ENCODE measurements at places on chromosomes 4 and X.

DNA sequence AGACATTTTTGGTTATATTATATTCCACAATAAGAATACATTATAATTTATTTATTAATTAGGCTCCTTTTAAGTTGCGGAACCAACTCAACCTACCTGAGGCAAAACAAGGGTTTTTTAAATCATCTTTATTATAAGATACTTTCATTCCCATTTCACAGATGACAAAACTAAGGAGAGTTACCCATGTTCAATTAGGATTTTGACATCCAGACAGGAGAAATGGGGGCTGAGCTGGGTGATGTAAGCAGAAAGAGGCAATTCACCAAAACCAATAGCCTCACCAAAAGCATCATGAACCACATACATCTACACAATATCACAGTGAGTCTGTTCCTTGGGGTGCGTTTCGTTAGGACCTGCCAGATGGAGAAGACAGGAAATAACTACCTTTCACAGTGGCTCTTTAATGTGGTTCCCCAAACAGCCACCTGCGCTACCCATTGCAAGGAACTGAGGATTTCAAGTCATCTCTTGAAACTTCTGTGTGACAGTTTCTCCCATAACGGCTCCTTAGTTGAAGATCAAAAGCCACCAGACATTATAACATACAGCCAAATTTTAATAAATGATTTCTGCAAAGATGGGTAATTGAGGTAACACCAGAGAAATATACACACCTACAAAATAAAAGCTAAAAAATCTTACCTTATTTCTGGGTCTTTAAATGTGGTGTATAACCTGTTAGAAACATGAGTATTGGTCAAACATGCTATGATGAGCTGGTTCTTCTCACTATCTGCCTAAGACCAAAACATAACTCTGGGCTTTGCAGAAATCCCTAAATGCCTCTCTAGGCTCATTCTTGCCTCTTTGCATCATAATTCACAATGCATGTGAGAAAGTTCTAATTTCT is 190.6 kb upstream of the LEF1 start:
- no peak for DNase-seq

DNA sequence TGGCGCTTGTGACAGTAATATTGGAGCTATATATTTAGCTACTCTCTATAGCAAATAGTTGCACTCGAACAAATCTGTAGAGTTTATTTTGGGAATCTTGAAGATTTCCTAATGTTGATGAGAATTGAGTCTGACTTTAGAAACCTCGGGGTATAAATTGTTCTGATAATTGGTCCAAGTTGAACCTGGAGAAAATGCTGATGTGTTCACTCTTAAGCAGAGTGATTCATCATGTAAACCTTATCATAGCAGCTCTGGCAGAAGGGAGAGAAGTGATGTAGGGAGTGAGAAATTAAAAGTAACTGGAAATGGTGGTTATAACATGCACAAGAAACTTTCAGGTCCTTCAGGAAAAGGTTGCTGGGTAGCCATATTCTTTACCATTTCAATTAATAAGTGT is 16.4 kb upstream of the SLC4A4 start:
- no peak for DNase-seq

DNA sequence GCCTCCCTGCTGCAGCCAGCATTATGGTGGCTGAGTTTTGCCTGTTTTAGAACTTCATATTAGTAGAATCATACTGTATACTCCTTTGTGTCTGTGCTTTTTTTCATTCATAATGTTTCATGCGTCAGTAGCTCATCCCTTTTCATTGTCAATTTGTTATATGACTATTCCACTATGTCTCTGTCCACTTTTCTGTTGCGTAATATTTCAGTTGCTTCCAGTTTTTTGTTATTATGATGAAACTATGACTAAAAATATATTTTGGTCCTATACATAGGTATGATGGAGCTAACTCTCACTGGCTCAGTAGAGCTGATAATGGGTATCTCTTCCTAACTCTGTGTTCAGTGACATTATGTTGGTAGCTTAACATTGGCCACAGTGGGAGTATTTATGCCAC is 48.3 kb downstream of the DMP1 start:
- no peak for DNase-seq

GRCh38 chr4:113435893-113436292 is 325.6 kb downstream of the CAMK2D start:
- DNase-seq: no peak

DNA sequence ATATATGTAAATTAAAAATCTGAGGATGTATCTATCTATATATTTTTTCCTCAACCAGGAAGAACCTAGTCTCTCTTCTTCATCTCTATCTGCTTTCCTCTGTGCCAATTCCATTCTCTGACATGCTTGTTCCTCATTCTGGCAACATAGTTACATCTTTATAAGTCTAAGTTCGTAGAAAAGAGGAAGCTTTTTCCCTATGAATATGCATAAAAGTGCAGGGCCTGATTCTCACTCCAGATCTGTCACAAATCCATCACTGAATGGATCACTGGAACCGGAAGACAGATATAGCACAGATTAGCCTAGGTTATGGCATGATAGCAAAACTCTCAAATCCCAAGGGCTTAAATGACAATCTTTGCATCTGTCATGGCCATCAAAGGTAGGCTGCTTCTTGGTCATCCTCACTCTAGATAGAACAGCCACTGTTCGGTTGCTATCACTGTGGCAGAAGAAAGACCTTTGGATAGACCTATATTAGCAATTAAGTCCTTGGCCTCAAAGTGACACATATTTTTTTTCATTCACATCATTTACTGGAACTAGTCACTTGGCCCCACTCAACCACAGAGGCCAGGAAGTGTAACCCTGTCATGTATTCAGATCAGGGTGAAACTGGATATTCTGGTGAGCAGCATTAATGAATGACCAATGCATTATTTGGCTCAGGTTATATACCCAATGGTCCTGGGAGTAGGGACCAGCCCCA is 22.2 kb downstream of the DTHD1 start:
- DNase-seq: peak; percentile 50

GRCh38 chr4:110474481-110474880 is 1.5 kb upstream of the ENPEP start:
- no peak for DNase-seq

DNA sequence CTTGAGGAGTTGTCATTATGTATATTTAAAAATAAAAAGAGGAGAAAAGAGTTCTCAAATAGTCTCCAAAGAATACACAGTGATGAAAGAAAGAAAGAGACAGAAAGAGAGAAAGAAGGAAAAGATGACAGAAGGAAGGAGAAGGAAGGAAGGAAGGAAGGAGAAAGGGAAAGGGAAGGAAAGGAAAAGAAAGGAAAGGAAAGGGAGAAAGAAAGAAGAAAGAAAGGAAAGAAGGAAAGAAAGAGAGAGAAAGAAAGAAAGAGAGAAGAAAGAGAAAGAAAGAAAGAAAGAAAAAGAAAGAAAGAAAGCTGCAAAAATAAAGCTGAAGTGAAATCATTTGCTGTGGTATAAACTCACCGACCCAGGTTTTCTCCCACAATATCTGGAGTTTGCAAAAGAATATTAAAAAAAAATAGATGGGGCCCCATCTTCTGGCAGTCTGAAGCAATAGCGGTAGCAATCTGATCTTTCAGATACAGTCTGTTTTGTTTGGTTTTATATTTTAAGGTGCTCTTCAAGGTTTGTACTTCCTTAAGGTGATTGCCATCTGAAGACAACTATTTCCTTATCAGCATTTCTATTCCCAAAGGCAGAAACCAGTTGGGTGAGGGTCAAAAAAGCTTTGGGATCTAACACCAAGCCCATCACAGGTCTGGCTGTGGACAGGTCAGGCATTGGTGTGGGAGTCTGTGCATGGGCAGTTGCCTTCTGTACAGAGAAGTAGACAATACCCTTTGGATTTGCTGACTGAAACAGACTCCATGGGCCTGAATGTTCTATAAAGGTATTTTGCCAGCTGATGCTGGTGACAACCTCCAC is 160.4 kb downstream of the CPEB2 start:
- no peak for DNase-seq

GRCh38 chr4:25913056-25913850 is 767 bp upstream of the SMIM20 start:
- DNase-seq: no peak

DNA sequence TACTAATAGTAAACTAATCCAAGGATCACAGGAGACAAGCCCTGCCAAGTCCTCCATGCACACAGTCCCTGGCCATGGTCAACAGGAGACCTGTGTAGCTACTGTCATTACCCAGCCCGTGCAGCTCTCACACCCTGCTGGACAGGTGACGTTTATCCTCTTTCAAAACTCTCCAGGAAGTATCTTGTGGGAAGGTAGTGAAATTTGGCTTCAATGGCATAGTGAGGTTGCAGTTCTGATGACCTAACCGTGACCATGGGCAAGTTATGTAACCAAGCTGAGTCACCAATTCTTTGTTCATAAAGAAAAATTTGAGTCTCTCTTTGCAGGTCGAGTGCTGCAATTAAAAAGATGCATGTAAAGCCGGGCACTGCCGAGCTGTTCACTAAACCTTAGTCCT is 11.3 kb upstream of the SLC2A9 start:
- DNase-seq: no peak

- DNase-seq: no peak
Observed at GRCh38 chr4:162201673-162202072, 37.9 kb upstream of the FSTL5 start.

- no peak for DNase-seq
Observed at GRCh38 chr4:15547392-15547791, 77.7 kb downstream of the CC2D2A start.

DNA sequence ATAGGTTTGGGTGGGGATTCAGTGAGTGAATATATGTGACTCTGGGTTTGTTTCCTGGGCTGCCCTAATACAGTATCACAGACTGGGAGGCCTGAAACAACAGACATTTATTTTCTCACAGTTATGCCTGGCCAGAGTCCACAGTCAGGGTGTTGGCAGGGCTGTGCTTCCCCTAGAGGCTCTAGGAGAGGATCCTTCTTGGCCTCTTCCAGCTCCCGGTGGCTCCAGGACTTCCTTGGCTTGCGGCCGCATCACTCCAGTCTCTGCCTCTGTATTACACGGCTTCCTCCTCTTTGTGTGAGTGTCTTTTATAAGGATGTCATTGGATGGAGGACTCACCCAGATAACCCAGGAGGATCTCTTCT is 5.2 kb upstream of the JAKMIP1 start:
- DNase-seq: no peak

DNA sequence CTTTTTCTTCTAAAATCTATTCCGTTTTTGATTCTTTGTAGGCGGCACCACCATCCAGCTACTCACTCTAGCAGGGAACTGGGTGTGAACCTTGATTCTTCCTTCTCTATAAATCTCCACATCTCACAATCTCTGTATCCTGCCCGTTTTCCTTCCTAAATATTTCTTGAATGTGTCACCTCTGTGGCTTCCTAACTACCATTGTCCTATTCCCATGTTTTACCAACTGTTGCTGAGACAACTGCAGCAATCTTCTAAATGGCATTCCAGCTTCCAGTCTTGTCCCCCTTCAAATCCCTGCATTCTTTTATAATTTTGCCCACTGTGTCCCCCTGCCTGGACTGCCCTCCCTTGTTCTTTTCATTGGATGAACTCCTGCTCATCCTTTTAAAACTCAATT is 641.3 kb downstream of the RPA4 start:
- no peak for DNase-seq

- no peak for DNase-seq
Observed at GRCh38 chr4:168509786-168510185, 12.9 kb downstream of the PALLD start.

DNA sequence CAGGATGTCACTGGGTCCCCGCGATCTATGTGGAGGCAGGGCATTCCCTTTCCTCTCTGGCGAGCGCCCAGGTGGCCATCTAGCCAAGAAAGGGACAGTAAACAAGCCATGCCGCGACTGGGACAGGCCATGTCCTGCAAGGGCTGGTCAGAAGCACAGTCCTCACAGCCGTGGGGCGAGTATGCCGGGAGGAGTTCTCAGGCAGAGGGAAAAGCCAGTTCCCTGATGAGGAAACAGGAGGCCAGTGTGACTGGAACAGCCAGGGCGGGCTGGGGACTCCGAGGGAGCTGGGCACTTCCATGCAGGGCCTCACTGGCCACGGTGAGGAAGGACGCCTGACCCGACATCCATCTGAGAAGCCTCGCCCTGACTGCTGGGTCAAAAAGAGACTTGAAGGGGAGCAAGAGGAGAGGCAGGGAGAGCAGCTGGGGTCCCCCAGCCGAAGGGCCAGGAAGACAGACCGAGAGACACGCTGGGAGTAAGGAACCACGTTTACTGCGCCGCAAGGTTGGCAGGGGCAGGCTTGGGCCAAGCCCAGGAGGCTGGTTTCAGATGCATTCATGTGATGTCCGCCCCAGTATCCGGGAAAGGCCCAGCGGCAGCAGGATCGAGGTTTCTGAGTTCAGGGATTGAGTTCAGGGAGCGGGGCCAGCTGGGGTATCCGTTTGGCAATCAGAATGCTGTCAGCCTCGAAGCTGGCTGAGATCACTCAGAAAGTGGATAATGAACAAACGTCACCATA is 15.0 kb downstream of the CFAP99 start:
- DNase-seq: no peak

- DNase-seq: no peak
Observed at GRCh38 chr4:138562544-138562991, 320.4 kb upstream of the SLC7A11 start.

- DNase-seq: no peak
Observed at GRCh38 chr4:184099000-184099399, 118.7 kb downstream of the ENPP6 start.

GRCh38 chr4:13911256-13911655 is 283.7 kb upstream of the BOD1L1 start:
- no peak for DNase-seq

DNA sequence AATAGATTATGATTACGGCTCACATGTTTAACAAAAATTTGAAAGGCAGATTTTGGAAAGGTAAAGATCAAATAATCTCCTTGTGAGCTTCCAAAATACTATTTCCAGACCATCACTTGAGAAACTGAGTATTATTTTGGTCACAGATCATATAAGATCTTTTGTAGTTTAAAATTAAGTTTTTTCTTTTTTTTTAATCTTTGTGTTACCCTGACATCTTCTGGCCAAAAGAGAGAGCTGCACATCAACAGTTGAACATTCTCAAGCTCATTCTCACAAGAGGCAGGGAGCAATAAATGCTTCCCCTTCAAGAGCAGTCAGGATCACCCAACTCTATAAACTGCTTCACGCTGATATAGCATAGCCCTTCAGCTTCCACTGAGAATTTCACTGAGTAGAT is 15.9 kb downstream of the TMEM192 start:
- no peak for DNase-seq

- DNase-seq: no peak
Observed at GRCh38 chrX:148562846-148563245, 62.4 kb downstream of the AFF2 start.

GRCh38 chr4:4637710-4638109 is 95.9 kb upstream of the STX18 start:
- no peak for DNase-seq

DNA sequence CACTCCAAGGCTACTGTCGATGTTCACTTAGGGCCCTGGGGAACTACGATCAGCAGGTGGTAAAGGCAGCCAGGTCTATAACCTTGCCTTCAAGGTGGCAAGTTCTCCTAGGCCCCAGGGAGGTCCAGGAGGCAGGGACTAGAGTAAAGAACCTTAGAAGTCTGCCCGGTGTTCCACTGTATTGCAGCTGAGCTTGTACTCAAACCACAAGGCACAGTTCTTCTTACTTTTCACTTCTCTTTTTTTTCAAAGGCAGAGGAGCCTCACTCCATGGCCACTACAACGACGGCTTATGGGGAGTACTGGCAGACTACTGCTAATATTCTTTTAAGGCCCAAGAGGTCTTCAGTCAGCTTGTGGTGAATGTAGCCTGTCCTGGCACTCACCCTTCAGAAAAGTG is 78.8 kb upstream of the GPR174 start:
- no peak for DNase-seq
